ENCODE measurements at places on chromosomes 11 and 22.

DNA sequence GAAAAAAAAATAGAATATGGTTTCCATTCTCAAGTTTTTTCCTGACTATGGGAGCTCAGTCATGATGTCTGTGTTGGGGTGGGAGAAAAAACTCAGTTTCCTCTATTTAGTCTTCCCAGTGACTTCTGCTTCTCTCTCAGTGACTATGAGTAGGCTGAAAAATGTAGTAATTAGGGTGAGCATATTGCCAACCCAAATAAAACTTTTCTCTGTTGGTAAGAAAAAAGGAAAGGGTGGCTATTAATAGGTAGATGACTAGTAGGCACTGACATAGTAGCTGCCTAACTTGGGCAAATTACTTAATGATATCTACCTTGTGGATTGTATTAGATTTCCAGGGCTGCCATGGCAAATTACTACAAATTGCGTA is 34.2 kb upstream of the BIRC3 start:
- no peak for DNase-seq

DNA sequence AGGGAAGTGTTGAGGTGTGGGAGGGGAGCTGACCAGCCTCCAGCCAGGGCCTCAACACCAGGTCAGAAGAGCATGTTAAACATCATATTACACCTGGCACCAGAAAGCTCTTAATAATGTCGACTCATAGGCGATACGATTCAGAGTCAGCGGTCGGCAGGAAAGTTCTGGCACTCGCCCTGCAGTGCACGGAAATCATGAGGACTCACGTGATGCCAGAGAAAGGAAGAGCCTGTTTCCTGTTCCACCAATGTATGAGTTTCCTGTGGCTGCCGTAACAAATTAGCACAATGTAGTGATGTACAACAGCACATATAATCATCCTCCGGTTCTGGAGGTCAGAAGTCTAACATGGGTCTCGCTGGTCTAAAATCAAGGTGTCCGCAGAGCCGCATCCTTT is 198.8 kb downstream of the BARX2 start:
- no peak for DNase-seq

DNA sequence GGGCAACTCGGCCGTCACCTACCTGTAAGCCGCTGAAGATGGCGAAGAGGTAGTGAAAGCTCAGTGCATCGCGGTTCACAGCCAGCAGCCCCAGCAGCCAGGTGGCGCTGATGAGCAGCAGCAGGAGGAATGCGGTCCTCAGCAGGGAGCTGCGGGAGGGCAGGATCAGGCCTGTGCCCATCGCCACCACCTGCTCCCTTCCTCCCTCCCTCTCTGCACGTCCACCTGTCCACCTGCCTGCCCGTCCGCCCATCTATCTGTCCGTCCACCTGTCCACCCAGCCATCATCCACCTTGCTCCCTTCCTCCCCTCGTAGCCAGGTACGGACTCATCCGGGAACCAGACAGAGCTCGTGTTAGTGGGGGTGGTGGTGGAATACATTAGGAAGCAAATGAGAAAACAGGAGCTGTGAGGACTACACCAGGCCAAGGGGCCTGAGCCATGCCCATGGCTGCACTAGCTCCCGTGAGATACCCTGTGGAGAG is 32.2 kb downstream of the TRMU start:
- peak; percentile 82 for DNase-seq

DNA sequence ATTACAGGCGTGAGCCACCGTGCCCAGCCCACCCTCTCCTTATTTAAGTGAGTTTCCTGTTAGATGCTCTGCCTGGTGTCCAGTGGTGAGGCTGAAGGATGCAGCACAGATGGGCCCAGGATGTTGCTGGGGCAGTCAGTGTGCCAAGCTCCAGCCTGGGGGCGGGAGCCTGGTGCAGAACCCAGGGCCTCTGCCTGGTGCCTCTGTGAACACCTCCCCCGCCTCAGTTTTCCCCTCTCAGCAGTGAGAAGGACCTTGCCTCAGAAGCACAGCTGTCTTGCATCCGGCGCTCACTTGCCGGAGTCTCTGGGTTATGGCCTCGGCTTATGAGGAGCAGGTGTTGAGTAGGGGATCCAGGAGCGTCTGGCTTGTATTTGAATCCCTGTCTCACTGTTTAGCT is 116.2 kb downstream of the KIAA1671 start:
- DNase-seq = peak; percentile 58

GRCh38 chr22:45008186-45008681 is 1.6 kb downstream of the PHF21B start:
- peak; percentile 38 for DNase-seq

GRCh38 chr11:25961539-25961938 is 370.4 kb upstream of the ANO3 start:
- DNase-seq = no peak

DNA sequence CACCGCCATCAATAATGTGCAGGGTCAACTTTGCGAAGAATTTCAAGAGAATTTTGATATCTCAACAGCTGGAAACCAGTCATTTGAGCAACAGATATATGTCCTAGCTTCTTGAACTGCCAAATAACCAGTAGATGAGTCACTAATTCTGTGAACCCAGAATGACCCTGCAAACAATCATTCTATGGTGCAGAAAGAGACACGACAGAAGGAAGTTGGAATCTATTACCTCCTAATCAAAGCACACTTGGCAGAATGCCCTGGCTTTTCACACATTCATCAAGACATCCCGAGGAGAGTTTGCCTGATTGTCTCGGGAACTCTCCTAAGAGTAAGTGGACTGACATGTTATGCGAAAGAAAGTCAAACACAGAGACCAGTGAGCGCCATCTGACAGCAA is 621.1 kb downstream of the OPCML start:
- DNase-seq = no peak

DNA sequence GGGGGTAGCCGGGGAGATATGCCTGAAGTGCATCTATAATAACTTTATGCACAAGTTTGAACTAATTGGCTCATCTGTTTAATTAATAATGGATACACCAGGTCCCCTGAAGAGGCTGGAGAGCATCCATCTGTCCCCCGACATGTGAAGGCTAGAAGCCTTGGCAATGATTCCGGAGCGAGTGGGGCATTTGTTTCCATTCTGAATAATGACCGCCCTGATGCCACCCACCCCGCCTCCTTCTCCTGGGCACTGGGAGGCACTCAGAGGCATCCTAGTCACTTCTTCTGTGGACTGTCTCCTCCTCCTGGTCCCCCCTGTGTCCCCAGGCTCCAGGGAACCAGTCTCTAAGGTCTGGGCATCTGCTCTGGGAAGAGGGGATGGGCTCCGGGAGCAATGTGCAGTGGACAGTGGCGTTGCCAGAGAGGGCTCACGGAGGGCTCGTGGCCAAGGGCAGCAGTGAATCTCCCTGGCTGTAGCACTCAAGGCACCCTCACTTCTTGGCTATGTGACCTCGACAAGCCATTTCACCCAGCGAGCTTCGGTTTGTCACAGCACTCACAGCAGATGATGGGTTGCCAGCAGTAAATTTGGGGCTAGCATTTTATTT is 64.7 kb downstream of the TSPAN18 start:
- DNase-seq = no peak

DNA sequence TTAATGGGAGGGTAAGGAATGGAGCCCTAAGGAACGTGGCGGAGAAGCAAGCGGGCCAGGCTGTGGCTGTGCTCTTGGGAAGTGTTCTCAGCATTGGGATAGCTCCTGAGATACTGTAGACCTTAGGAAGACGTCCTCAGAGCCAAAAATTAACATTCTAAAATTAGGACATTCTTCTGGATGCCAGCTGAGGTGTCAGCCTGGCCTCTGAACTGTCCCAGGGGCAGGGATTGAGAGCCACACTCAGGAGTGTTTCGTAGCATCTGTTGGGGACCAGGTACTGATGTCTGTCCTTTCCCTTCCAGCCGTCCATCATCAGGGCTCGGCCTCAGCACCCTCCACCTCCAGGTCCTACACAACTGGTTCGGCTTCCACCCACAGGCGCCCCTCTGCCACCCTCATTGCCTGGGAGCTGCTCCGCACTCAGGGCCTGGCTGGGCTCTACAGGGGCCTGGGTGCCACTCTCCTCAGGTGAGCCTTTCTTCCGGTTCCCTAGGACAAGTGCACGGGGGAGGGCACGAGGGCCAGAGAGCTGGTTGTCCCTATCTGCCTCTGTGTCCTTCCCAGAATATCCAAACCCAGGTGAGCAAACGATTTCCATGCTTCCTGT is 23.6 kb downstream of the SLC25A18 start:
- no peak for DNase-seq

- no peak for DNase-seq
Observed at GRCh38 chr22:44561139-44561840, 63.3 kb upstream of the RTL6 start.

- DNase-seq = no peak
Observed at GRCh38 chr22:30829901-30830550, 135.4 kb downstream of the OSBP2 start.

- no peak for DNase-seq
Observed at GRCh38 chr11:83272627-83273026, 13.5 kb downstream of the CCDC90B start.

- no peak for DNase-seq
Observed at GRCh38 chr22:27433585-27434190, 367.9 kb downstream of the MN1 start.

- DNase-seq = no peak
Observed at GRCh38 chr11:73012121-73012863, 129.8 kb downstream of the FCHSD2 start.

- DNase-seq = no peak
Observed at GRCh38 chr11:87425943-87426342, 388.2 kb downstream of the TMEM135 start.

DNA sequence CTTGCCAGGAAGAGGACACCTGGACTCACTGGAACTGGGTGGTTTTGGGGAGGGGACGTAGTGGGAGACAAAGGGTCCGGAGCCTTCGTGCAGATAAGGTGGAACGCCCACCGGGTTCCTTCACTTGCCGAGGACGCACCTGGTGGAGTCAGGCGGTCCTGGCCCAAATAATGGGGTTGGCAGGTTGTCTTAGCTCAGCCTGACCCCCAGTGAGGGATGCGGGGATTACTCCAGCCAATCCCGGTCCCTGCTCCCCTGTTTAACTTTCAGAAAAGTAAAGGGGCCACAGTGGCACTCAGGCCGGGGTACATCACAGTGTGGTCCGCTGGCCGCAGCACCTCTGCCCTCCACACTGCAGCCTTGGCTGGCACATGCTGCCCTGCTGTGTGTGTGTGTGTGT is 18.0 kb downstream of the A4GALT start:
- no peak for DNase-seq

DNA sequence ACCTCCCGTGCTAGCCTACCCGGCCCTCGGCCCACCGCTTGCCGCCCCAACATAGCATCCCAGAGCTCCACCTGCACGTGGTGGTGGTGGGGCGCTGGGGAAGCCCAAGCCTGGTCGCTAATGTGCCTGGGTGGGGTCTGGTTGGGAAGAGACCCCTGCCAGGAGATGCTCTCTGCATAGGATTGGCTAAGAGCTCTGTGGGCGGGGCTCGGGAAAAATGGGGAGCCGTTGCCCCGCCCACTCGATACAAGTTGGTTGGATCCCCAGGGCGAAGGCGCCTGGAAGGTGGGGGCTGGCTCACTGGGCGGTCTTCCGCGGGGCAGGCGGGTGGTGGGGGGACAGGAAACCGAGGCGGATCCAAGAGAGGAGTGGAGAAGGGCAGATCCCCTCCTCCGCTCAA is 7.6 kb downstream of the LRRC10B start:
- no peak for DNase-seq

GRCh38 chr11:86673872-86674750 is 1.7 kb upstream of the ME3 start:
- no peak for DNase-seq

DNA sequence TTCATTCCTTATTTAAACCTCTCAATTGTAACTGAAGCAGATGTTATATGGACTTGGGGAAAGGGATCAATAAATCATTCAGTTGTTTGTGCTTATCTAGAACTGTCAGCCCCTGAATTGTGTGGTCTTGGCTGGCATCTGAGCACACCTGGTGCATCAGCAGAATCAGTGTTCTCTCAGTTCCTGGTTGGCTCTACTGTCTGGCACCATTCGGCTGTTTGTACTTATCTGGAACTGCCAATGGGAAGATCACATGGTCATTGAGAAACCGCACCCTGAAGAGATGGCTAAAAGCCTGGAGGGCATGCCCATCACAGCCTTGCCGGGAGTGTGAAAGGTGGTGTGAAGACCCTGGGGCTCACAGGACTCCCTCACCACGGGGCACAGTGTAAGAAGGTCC is 37.1 kb upstream of the EHF start:
- DNase-seq = no peak

- peak; percentile 65 for DNase-seq
Observed at GRCh38 chr11:2298795-2299761, 2.6 kb downstream of the C11orf21 start.

DNA sequence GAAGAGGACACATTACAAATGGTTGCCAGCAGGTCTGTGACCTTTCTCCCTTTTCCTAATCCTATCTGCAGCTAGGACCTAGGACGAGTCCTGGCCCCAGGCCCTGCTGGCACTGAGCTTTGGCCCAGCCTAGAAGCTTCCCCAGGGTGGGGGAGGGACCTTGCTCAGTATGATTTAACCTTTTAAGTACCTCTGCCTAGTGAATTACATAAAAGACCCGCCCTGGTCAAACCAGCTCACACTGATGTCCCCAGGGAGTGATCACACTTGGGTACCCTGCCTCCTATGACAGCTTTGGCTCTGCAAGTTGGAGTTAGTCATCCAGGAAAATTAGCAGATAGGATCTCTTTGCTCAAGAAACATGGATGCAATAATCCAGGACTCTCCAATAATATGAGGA is 21.9 kb downstream of the ASCC2 start:
- DNase-seq = no peak

DNA sequence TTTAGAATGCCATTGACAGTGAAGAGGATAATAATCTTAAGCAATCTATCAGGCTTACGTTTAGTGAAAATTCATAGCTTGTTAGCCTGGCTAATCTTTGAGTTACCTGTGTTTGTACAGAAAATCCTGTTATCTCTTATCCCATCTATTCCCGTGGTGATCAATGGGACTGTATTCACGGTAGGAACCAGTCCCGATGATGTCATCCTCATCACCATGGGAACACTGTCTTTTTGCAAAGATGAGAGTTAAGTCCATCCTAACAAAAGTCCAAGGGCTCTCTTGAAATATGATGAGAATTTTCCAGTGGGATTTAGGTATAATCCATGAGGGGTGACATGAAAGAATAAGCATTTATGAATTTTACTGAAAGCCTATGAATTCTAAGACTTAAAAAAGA is 762.2 kb downstream of the ETS1 start:
- DNase-seq = no peak
